ENCODE measurements at places on chromosomes 4 and X. TPM values are rescaled to one million over a fixed set of nuclear protein-coding genes. Genes with fewer than 3 reads are reported as not detected.

Gene MAGEC1
- 0.09 TPM for total RNA-seq

Gene SMPX
- not detected for total RNA-seq

Gene TRMT2B
- total RNA-seq = 13.4 TPM

Gene KLHL4
- 6.7 TPM for total RNA-seq

Gene MEPE
- total RNA-seq = not detected
